ENCODE measurements at places on chromosomes 3 and 15.

DNA sequence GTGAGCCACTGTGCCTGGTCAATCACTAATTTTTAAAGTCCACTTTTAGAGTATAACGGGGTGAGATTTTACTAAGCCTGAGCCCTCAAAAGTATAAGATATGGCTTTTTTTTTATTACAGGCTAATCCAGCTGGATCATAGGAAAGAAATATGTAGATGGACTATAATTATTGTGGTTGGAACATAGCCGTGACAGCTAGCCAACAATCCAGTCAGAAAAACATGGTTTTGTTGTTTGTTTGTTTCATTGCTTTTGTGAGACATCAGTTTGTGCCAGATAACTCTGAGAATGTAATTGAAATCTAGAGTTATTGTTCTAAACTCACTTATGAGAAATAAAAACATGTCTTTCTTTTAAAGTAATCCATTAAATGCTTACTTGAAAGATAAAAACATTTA lies 37.3 kb upstream of the ATOSA start:
- DNase-seq: no peak

DNA sequence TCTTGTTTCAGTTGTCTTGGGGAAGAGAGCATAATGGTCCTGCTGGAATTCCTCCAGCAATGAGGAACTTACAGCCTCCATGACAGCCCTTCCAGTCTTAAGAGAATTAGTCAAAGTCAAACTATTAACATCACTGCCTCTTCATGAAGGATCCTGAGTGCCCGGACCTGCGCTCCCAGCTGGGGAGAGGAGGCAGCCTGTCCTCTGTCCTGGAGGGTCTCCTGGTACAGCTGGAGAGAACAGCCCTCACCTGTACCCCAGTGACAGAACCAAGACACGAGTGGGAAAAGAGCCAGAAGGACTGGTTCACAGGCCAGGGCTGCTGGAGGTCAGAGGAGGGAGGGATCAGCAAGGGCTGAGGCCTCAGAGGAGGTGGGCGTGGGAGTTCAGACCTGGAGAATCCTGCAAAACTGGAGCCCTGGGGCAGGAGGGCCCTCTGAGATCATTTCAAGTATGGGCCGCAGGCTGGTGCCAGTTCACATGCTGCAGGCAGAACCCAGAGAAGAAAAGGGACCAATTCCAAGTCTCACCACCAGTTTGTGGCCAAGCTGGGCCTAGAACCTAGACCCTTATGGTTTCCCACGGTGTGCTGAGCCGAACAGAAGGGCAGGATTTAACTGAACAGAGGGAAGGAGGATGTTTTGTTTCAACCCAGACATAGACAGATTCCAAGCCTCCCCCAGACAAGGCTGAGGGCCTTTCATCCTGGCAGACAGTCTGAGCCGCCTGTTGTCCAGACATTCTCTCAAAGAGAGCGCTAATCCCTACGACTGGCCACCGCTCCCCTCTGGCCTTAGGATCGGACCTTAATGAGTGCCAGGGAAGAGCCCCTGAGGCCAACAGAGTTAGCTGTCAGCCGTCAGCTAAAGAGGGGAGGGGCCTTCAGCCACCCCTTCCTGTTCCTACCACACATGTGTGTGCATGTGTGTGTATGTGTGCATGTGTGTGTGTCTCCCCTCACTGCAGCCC lies 18.2 kb downstream of the LOXL1 start:
- no peak for DNase-seq

DNA sequence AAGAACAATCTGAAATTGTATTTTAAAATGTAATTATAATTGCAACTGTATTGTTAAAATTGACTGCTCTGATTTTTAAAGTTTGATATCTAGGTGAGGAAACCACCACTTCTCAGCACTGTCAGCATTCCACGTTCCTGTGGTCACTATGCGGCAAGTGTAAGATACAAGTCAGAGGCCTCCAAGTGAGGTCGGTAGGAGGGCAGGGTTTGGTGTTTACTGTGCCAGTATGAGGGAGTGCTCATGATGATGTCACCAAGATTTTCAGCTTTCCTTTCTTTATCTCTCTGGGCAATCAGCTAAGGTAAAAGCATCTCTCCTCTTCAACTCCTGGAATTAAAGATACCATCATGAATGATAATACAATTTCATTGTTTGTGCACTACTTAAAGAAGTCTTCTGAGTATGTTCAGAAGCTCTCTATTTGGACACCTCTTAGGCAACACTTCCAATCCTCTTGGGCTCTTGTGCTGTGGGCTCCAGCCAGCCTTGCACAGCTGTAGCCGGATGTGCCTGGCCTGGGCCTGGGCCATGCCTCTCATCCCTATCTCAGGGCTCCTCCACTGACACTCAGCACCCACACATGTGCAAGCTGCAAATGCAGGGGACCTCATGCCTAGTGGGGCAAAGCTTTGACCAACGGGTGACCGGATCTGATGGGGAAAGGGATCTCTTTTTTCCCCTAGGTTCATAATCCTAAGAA lies 42.9 kb downstream of the CCR3 start:
- no peak for DNase-seq

- no peak for DNase-seq
Observed at GRCh38 chr3:186909078-186909853, 21.1 kb upstream of the ST6GAL1 start.

DNA sequence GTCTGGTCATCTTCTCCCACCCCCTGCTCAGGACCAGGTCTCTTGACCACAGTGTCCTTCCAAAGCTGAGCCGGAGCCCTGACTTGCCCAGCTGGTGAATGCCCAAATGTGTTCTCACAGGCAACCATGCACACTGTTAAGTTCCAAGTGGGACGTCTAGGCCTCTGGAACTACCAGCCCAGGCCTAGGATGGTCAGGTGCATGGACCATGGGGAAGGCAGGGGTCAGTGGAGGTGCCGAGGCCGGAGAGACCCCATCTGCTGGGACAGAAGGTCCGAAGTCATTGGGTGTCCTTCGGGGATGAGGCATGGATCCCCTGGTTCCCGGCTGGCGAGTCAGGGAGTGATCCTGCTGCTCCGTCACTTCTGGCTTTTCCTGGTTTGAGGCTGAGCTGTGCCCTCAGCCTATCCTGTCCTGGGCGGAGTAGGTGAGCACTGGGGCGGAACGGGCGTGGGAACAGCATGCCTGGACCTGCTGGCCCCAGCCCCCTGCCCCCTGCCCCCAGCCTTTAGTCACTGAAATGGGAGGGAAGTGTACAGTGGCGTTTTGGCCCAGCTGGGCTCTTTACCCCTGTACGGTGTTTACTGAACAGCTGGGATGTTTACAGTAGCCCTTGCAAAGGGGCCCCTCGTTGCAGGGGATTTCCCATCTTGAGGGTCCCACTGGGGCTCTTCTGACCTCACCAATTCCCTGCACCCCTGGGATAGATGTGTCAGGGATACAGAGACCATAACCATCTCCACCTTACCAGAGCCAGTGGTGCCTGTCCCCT lies 12.1 kb downstream of the SEMA3F start:
- no peak for DNase-seq

GRCh38 chr15:67587331-67587730 lies 44.8 kb downstream of the MAP2K5 start:
- no peak for DNase-seq

DNA sequence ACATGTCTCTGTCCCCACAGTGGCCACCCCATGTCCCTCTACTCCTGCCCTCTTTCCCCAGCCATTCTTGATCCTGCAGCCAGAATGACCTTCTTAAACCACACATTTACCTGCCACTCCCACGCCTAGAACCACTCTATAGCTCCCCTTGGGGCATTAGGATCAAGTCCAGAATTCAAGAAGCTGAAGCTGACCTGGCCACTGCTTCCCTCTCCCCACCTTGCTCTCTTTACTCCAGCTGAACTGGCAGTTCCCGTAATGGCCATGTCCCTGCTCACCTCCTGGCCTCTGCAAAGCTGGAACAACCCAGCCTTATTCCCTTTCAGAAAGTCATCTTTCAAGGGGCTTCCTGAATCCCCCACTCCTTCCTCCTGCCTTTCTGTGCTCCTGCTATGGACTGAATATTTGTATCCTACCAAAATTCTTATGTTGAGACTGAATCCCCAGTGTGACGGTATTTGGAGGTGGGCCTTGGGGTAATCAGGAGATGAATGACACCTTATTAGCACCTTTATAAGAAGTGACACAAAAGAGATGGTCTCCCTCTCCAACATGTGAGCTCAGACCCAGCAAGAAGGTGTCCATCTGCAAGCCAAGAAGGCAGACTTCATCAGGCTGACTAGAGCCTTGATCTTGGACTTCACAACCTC lies 3.8 kb downstream of the CSRNP1 start:
- no peak for DNase-seq

- no peak for DNase-seq
Observed at GRCh38 chr3:46131884-46132450, 76.1 kb downstream of the CCR1 start.

- DNase-seq: no peak
Observed at GRCh38 chr3:10581716-10582115, 76.3 kb upstream of the ATP2B2 start.

GRCh38 chr3:129688271-129688895 lies 81.9 kb upstream of the PLXND1 start:
- DNase-seq: no peak

- no peak for DNase-seq
Observed at GRCh38 chr15:93105485-93105884, 16.5 kb upstream of the RGMA start.

DNA sequence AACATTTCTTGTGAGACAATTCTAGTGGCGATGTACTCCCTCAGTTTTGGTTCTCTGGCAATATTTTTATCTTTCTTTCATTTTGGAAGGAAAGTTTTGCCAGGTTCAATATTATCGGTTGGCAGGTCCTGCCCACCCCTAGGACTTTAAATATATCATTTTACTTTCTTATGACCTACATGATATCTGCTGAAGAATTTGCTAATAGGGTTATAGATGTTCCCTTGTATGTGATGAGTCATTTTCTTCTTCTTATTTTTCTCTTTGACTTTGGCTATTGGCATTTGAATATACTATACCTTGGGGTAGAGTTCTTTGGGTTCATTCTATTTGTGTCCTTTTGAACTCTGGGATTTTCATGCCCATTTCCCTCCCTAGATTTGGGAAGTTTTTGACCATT lies 89.7 kb downstream of the GMNC start:
- no peak for DNase-seq

DNA sequence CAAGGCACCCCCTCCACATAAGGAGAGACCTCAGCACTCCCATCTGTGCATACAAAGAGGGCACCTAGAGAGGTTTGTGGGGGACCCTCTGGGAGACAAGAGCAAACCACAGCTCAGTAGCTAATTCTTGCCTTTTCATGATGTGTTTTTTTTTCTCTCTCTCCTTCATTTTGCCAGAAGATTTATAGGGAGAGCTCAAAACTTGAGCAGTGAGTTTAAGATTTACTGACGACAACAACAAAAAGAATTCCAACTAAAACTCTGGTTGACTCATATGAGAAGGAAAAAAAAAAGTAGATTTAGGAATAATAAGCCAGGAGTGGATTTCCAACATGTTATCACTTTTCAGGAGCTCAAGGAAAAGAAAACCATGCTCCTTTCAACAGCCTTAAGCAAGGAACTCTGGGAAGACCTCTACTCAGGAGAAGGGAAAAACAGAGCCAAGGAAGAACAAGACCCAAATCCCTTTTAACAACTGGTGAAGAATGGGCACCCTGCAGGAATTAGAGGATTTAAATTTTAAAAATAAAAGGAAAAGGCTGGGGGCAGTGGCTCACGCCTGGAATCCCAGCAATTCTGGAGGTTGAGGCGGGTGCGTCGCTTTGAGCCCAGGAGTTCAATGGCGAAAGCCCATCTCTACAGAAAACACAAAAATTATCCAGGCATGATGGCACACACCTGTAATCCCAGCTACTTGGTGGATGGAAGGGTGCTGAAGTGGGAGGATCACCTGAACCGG lies 58.2 kb upstream of the RAD18 start:
- DNase-seq: no peak

- no peak for DNase-seq
Observed at GRCh38 chr15:99911816-99912215, 178.6 kb upstream of the LYSMD4 start.
